Testis (tissue), 5 donors: ENCODE measurements at places on chromosomes 1 and 21. TPM values are rescaled to one million over a fixed set of nuclear protein-coding genes. Genes with fewer than 3 reads are reported as not detected.
A peak's percentile ranks its signal among the peaks of the same experiment; 100 is the strongest.

DNA sequence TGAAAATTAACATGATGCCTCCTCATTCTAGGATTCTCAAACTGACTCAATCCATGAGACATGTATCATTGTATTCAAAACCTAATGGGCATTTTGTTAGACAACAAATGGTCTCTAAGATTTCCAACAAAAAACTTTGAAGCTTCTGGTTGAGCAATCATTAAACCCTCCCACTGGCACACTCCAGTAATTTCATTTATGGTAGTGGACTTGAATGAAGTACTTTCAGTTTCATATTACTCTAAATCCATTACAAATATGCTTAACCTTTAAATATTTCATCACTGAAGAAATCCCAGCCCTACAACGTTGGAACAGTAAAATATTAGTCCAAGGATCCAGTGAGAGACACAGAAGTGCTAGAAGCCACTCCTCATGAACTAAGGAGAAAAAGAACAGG lies 43.5 kb downstream of the GBP6 start:
- DNase-seq, result no peak

DNA sequence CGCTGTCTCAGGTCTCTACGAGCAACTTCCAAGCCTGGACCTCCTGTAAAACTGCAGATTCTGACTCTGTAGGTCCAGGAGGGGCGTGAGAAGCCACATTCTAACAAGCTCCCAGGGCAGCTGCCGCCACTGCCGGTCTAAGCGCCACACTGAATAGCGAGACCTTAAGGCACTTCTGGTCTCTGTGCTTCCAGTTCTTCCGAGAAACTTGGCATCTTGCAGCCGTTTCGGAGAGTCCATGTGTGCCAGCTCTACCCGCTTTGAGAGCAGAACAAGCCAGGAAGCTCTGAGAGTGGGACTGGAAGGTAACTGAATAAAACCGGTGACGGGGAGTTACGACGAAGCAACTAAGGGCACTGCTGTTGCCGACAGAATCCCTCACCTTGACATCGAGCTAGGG lies 12.5 kb downstream of the AGT start:
- no peak for DNase-seq

GPR61 gene
- 0.91 TPM for polyA plus RNA-seq

- no peak for DNase-seq
Measured at GRCh38 chr1:167332503-167332902, 111.8 kb downstream of the POU2F1 start.

DNA sequence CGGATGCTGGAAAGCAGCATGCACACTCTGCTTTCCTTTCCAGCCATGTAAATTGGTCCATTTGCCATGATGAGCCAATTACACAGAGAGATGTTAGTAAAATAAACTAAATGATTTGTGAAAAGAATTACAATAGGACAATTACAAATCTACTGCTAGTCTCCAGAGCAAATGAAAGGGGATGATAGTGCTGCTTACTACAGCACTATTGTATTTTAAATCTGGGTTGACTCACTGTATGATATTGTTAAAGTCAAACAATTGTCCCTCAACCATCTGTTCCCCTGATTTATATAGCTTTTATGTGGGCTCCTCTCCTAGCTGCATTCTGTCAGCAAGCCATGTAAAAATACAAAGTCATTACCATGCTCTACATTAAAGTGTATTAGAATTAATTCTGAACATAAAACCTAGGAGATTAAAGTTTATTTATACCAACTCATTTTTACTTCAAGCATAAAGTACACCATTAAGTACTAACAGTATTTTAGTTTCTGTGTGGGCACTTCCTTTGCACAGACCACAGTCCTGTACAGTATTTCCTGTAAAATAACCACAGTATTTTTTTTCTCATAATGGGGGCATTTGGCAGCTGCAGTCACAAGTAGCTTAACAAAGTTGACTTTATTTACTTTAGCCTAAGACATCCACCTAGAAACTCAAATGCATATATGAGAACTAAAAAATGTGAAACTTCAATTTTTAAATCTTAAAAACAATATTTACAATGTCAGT lies 135.8 kb downstream of the VAV3 start:
- no peak for DNase-seq

DNA sequence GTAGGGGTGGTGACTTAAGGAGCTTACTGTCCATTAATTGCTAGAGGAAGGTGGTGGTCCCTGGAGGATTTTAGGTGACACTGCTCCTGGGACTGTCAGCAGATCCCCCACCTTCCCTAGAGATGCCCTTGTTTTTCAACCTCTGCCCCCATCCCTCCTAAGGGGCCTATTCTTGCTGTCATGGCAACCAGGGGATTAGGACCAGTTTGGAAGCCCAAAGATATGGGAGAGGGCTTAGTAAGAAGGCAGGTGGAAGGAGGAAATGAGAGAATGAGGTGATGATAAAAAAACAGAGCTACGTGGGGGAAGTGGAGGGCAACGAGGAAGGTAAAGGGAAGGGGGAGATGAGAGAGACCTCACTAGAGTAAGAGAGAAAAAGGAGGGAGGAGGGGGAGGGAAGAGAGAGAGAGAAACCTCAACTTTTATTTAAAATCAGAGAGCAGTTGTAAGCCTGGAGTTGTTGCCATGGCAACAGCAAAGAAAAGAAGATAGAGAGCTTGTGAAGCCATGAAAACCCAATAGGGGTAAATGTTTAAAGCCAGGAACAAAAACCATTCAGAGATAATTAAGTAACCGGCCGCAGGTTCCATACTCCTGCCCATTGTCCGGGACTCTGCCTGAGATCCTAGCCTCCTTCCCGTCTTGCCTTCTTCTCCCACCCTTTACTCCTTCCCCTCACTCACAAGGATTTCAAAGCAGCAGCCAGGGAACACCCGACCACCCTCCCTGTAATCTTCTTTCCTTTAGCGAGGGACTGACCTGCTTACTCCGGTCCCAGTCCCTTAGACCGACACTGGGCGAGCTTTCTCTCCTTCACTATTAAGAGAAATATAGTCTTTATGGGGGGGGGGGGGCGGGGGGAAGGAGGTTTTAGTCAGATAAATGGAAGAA lies 20.6 kb downstream of the KIRREL1 start:
- DNase-seq, result no peak

DNA sequence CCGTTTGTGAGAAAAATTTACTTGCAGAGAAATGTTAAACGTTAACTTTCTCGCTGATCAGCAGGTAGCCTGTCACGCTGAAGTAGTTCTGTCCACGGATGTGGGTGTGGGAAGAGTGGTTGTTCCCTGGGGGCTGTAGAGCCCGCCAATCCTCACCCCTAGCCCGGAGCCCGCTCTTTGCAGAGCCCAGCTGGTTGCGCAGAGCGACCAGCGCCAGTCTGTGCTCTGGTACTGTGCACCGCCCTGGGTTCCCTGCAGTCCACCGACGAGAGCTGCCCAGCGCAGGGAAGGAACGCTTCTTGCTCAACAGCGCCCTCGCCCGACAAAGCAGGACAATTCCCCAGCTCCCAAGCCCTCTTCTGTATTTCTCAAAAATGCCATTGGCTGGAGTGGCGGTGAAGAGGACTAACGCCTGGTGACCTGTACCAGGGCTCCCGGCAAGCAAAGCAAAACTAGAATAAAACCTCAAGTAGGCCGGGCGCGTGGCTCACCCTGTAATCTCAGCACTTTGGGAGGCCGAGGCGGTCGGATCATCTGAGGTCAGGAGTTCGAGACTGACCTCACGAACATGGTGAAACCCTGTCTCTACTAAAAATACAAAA lies 3.3 kb downstream of the RIPPLY3 start:
- DNase-seq, result peak; percentile 83

- DNase-seq, result no peak
Measured at GRCh38 chr21:42759594-42759927, 106.1 kb downstream of the PDE9A start.

DNA sequence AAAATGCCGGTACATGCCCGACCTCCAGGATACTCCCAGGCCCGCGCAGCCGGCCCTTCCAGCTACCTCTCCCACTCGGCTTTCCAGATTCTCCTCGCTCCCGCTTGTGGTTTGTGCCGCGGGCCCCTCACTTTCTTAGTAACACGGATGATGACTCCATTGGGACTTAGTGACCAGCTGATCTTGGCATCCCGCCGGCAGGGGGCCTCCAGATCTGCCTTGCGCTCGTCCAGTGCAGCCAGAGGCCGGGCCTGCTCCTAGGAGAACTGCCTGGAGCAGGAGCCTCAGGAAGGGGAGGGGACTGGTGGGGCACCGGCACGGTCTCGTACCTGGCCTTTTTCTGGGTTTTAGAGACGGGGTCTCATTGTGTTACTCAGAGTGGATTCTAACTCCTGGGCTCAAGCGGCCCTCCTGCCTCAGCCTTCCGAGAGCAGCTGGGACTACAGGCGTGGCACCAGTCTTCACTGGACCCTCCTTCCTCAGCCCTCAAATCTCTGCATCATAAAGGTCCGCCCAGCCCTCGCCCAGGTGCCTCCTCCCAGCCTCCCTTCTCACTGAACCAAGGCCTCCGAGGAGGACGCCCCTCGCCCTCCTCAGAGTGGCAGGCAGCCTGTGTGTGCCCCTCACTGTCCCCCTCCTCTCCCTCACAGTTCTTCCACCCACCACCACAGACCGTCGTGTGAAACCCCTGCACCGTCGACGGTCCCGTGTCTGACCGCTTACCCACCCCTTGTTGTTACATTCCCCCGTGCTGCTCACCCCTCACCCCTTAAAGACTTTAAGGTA lies 78.6 kb downstream of the SLC25A24 start:
- peak; percentile 33 for DNase-seq

DNA sequence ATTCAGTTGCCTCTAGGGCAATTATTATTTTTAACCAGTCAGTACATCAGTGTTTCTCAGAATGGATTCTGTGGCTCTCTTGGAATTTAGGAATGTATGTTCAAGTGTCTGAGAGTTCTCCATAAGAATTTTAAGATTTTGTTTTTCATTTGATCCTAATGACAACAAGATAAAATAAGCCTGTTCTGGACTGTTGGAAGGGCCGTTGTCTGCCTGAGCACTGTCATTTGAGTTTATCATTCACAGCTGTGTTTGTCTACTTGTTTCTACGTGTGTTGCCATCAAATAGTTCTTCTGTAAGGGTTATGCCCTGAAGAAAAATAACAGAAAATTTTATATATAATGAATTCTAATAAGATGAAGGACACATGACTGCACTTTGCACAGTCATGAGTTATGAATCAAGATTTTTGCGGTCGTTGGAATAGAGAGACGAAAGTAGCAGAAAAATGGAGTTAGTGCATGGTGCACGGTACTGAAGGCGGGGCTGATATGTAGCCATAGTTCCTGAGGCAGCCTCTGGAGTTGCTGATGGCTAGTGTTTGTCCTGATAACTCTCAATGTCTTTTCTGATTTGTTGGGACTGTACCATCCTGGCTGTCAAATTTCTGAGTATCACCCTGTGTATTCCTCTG lies 92.5 kb downstream of the NOS1AP start:
- DNase-seq, result no peak

DNA sequence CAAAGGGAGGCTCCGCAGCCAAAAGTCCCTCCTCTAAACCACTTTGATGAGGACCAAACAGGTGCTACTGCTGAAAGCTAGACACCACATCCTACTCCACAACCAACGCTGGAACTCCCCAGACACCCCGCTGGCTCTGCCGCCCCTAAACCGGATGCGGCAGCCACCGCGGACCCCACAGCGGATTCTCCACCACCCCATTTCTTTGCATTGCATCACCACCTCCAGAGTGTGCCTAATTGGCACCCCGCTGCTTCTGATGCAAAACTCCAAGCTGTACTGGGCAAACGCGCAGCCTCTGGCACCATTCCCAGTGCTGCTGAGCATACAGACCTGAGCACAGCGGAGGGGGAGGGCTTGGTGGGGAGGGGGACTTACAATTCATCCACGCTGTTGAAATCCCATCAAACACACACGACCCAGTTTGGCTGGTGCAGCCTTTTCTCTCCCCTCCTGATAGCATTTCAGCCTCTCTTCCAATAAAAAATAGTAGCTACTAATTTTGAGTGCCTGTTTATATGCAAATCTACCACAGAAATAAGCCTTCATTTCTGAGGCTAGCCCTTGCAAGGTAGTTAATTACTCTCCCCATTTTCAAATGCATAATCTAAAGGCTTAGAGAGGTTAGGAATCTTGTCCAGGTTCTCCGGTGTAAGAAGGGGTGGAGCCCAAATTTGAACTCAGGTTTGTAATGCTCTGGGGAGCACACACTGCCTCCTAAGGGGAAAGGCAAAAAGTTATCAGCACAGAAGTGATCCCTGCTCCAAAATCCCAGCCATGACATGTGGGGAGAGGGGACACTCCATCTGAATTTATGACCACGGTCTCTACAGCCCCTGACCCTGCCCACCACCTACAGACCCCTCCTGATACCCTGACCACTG lies 12.2 kb upstream of the RGS16 start:
- peak; percentile 65 for DNase-seq
